ENCODE measurements at places on chromosomes 1 and 21.
A peak's percentile ranks its signal among the peaks of the same experiment; 100 is the strongest.

DNA sequence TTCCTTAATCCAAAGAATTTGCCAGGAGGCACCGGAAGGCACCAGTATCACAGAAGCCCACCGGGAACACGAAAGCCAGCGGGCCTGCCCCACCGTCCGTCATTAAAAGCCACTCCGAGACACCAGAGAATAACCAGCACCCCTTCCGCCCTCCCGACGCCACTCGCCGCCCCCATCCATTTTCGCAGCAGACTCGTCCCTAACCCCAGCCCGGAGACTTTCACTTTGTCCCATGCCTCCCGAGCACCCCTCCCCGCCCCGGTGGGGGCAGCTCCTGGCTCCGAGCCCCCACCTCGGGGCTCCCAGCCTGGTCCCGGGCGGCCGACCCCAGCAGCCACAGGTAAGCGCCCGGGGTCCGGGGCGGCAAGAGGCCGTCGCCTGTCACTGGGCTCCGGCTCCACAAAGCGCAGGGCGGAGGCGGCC lies 105.4 kb downstream of the SLC45A1 start:
- peak overlapping the region; percentile 79 for H3K4me3 ChIP-seq
- peak; percentile 52 for DNase-seq
- H3K27ac ChIP-seq = peak overlapping the region; percentile 84
- H3K36me3 ChIP-seq = no peaks in the 10 kb centered on the region

GRCh38 chr1:18890706-18891425 lies 11.5 kb downstream of the ALDH4A1 start:
- DNase-seq = no peak
- H3K4me1 ChIP-seq = no peaks in the 10 kb centered on the region
- no peaks in the 10 kb centered on the region for H3K36me3 ChIP-seq
- no peak overlapping the region for H3K27ac ChIP-seq
- H3K4me3 ChIP-seq = no peak overlapping the region

- H3K27me3 ChIP-seq = no peaks in the 10 kb centered on the region
- no peaks in the 10 kb centered on the region for H3K36me3 ChIP-seq
- DNase-seq = peak; percentile 56
- no peak overlapping the region for H3K27ac ChIP-seq
- H3K4me3 ChIP-seq = no peak overlapping the region
- no peaks in the 10 kb centered on the region for H3K4me1 ChIP-seq
Observed at GRCh38 chr21:37700641-37701202, 215.5 kb downstream of the KCNJ6 start.

DNA sequence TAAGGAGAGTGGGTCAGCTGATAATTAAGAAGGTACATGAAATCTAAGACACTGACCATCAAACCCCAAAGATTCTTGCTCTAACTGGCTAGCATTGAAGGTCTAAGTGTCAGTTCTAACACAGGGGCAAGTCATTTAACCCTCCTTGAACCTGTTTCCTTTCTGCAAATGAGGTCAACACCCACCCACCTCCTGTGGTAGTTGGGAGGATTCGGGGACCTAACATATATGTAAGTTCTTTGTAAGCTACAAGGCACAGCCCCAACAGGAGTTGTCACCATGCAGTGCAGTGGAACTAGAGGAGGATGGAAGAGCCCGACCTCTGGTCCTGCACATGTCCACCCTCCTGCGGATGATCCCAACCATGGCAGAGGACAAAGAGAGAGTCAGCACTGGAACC lies 2.4 kb downstream of the NUDT17 start:
- H3K4me1 ChIP-seq = peaks cover 6% of the 10 kb centered on the region
- DNase-seq = no peak
- no peaks in the 10 kb centered on the region for H3K27me3 ChIP-seq
- no peak overlapping the region for H3K4me3 ChIP-seq

GRCh38 chr1:101483982-101484688 lies 247.3 kb downstream of the S1PR1 start:
- no peak overlapping the region for H3K4me3 ChIP-seq
- H3K36me3 ChIP-seq = no peaks in the 10 kb centered on the region
- no peaks in the 10 kb centered on the region for H3K4me1 ChIP-seq
- no peak for DNase-seq
- H3K27me3 ChIP-seq = no peaks in the 10 kb centered on the region

Data from pancreas (tissue), 10 donors.